ENCODE measurements at places on chromosomes 7 and 10.

DNA sequence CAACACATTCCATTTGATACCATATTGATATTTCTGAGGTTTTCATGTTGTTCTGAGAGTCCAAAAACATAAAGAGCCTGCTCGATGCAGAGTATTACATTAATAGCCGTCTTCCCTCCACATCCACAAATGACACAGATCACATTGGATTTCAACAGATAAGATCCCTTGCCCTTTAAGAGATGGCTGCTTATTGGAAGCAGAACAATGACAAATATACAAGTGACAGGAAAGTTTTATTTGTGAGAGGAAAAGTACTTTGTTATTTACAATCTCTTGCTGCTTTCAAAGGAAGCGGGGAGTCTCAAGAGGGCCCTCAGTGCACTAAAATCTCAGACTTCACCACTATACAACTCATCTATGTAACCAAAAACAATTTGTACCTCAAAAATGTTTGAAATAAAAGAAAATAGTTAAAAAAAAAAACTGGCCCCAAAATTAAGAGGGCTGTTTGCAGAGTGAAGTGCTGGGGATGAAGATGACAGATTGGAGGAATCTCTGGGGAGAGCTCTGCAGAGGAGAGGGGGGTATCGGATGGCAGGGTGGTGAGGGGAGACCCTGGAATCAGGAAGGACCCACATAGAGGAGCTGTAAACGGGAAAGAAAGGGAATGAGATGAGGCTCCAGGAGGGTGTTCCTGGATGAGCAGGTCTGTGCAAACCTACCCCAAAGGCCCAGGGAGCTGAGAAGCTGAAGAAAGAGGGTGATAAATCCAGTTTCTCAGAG, 42.5 kb upstream of the ZNF438 start:
- no peak for DNase-seq

DNA sequence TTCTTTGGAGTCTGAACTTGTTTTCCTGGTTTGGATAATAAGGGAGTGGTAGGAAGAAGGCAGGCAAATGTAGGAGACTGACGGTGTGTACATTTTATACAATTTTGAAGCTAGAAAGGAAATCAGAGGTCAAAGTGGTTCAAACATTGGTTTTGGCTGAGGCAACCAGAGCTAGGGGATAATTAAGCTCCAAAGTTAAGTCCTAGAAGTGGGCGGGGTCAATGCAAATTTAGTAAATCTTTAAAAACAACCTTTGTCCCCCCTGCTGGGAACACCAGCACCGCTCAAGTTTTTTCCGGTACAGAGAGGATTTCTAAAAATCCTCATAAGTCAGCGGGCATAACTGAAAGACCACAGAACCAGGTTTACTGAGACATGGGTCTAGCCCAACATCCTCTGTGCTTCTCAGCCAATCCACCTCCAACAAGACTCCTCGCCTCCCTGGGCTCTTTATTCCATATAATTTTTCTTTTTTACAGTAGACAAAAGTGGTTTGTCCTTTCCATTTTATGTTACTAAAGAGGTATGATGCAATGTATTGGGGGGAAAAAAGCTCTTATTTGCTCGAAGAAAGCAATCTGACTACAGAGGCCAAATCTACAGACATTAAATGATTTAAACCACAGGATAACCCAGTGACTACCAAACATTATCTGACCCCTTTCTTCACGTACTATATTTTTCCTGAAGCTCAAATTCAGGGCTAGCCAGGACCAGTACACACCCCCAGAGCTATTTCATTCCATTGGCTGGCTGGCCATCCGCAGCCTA, 1.6 kb downstream of the GLUD1 start:
- no peak for DNase-seq

- DNase-seq = no peak
These were observed 89.3 kb upstream of the ADRB1 start for GRCh38 chr10:113954409-113954808.

- no peak for DNase-seq
These were observed 40.0 kb upstream of the CTBP2 start for GRCh38 chr10:125200396-125200795.

GRCh38 chr10:13587391-13587790, 626 bp downstream of the PRPF18 start:
- DNase-seq = no peak

DNA sequence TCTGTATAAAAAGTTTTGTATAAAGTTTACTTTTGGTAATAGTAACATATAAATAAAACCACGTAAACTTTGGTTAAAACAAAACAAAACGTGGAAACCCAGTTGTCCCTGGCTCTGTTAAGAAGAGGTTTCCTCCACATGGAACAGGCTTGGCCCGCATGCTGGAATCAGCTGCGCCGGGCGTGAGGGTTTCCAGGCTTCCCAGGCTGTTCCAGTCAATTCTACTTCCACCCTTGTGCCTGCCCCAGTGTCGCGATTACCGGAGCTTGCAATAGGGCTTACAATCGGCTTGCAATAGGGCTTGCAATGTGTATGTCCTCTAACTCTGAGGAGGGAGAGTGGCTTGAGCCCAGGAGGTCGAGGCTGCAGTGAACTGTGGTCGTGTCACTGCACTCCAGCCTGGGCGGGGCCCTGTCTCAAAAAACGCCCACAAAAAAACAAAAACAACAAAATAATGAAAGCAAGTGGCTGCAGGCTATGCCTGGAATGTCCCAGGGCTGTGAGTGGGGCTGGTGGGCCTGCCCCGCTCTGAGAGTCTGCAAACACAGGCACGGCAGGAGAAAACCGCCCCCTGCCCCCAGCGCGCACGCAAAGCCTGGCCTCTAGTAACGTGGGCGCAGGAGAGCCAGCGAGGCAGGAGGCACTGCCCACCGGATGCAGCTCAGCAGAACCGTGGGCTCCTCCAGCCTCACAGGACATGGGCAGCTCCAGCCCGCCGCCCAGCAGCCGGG, 16.3 kb downstream of the CYP2W1 start:
- no peak for DNase-seq
